ENCODE measurements at places on chromosomes 16 and 17.

- no peak for DNase-seq
These were observed 90.5 kb upstream of the ZNF750 start for GRCh38 chr17:82930043-82930923.

DNA sequence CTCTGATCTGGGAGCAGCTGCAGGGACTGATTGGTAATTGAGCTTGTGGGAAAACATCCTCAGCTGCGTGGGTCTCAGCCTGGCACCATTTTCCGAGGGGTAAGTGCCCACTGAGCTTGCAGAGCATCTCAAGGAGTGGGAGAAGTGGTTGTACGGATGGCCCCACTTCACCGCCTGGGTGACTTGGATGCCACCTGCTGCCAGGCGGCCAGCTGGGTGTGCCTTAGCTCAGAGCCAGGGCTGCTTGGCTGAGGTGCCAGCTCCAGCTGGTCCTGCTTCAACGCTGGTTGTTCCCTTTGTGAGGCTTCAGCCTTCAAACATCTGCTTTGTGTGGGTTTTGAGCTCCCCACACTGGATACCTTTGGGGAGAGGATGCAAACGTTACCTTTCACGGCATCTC, 482.7 kb upstream of the EEF2KMT start:
- DNase-seq: no peak

DNA sequence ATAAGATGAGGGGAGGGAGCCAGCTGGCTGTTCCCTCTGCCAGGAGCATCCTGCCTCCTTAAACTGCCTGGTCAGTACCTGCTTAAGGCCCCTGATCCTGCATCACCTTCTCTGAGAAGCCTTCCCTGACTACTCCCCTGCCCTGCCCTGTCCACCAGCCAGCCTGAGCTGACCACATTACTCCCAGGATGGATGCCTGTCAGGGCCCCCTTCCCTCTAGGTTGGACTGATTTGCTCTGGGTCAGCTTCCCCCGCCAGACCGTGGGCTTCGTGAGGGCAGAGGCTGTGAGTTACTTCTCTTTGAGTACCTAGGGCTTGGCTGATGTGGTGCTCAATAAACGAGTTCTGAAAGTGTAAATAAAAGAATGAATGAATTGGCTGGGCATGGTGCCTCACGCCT, 63.3 kb downstream of the WSB1 start:
- no peak for DNase-seq

DNA sequence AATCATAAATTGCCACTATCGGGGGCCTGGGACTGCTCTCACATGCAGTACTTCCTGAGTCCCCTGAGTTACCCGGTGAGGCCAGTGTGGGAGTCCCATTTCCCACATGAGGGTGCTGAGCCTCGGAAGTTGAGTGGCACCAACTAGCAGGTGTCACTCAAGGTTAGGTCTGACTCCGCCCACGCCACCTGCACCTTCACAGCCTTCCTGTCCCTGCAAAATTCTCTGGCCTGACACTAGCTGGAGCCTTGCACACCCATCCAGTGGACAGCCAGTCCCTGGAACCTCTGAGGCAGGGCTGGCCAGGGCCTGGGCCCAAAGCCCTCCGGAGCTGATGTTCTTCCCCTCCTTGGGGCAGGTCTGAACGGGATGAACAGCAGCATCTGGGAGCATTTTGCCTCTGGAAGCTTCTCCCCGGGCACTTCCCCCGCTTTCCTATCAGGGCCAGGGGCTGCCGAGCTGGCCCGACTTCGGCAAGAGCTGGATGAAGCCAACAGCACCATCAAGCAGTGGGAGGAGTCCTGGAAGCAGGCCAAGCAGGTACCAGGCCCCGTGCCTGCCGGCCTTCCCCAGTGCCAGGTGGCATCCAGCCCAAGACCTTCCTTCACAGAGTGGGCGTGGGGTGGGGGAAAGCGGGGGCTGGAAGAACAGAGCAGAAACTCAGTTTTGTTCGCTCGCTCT, 21.9 kb downstream of the UNC13D start:
- no peak for DNase-seq

DNA sequence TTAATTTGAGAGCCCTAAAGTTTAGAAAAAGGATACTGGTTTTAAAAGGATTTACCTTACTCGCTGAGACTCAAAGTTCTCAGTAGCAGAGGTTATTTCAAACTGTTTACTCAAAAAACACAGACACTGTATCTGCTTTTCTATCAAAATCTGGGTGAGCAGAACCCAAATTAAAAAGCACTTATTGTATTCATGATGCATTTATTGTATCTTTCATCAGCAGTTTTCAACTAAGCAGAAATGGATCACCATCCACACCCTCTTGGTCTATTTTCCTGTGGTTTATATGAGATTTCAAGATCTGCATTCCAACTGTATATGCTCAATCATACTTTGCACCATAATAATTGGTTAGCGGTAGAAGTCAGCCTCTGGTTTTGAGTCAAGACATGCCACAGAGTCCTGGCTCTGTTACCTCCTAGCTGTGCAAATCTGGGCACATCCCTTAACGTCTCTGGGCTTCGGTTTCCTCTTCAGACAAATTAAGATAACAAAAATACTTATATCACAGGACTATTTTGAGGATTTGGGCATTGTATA, 109.5 kb downstream of the ASIC2 start:
- no peak for DNase-seq

DNA sequence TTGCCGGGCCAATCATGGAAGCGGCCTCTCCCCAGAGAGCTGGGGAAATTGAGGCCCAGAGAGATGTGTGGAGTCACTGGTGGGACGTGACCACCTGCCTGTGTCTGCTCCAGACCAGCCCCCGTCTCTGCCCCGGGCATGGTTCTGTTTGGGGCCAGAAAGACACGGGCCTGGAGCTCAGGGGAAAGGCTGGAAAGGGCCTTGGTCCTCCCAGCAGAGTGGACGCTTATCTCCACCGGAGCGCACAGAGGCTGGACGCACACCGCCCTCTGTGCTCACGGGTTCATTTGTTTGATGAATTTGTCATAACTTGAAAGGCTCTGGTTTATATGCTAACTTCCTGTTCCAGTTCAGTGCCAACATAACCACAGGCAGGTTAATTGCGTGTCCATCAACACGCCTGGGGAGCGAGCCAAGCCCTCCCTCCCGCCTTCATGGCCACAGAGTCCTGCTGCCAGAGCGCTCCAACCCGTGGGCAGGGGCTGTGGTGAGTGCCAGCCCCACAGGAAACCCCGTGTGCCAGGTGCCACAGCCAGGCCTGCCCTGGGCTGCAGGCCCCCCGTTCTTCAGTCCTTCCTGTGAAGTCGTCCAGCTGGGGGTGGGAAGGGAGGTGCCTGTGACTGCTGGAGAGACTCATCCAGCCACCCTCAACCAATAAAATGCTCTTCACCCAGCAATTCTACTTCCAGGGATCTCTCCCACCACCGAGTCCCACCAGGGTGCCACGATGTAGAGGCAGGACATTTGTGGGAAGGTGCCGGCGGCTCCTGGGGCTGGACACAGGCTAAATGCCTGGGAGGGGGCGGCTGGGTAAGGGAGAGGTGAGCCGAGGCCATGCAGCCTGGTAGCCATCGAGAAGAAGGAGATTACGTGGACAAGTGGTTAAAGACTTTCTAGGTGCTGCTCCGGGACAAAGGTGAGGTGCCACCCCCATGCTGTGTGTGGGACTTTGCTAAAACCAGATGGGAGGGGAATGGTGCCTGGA, 29.4 kb upstream of the BAHCC1 start:
- no peak for DNase-seq

DNA sequence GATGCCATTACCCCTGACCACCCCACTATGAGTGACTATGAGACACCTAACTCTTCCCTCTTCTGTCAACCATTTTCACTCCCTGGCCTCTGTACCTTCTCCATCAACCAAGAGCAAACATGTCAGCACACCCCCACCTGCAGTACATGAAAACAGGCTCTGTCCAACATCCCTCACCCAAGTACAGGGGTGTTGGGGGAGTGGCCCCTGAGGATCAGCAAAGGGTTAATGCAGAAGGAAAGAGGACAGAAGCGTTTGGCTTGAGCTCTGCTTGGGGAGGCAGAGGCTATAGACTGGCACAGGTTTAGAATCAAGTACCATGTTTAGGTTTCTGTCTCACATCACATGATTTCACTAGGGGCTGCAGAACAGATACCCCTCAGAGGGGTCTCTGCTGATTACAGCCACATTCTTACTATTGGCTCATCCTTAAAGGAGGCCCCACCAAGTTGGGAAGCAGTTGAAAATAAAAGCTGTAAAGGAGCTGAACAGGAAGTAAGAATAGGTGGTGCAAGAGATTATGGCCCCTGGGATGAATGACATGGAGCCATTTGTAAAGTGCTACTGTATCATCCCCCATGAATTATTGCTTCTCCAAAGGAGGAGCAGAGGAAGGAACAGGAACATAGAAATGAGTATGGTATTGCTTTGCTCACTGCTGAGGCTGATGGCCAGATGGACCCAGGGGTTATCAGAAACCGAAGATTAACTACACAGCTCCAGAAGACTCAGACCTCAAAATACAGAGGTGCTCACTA, 2.4 kb upstream of the PSMC3IP start:
- DNase-seq: no peak

- DNase-seq: no peak
These were observed 33.8 kb upstream of the CMIP start for GRCh38 chr16:81410643-81411293.

DNA sequence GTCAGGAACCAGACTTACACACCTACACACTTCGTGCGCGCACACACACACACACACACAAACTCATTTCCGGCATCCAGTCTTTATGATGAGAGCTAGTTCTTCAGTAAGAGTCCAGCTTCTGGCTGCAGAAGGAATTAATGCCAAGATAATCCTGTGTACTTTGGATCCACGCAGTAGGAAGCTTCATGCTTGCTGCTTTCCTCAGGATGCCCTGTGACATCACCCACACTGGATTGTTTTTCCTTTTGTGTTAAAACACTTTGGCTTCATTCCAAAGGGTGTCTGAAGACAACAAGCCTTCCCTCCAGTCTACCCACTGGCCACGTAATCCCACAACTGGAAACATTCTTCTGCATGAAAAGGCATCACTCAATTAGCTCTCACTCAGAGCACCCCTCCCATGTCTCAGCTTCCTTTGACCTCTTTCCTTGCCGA, 35.4 kb downstream of the KCNJ16 start:
- no peak for DNase-seq

DNA sequence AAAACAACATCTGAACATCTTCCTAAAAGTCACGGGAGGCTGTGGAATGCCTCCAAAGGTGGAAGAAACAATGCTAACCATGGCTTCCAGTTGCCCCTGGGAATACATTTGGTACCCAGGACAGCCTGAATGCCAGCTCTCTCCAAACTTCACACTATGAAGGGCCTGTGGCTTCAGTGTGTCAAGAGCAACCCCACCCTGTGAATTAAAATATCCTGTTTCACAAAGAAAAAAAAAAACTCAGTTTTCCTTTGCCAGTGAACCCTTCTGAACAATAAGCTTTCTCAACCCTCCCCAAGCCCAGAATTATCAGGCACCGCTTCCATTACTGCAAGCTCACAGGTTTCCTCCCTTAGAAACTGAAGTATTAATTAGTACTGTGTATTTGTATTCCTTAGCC, 69.8 kb downstream of the SLC39A11 start:
- DNase-seq: no peak

- DNase-seq: no peak
These were observed 174.2 kb downstream of the TANC2 start for GRCh38 chr17:63140255-63140654.

DNA sequence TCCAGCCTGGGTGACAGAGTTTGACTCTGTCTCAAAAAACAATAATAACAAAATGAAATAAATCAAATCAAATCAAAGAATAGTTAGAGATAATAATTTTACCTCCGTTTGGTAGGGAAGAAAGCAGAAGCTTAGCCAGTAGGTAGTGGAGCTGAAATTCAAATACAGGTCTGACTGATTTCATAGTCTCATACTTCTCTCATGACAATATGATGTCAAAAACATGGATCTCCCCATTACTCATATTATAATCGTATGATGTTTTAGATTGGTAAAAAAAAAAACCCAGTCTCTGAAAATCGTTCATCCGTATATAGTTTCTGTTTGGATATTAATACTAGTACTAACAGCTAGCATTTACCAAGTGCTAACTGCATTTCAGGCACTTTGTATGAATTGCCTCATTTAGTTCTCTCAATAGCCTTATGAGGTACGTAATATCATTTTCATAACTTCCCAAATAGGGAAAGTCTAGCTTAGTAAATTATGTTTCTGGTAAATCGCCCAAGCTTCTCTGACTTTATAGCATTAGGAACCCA, 48.7 kb downstream of the CDH8 start:
- DNase-seq: no peak

DNA sequence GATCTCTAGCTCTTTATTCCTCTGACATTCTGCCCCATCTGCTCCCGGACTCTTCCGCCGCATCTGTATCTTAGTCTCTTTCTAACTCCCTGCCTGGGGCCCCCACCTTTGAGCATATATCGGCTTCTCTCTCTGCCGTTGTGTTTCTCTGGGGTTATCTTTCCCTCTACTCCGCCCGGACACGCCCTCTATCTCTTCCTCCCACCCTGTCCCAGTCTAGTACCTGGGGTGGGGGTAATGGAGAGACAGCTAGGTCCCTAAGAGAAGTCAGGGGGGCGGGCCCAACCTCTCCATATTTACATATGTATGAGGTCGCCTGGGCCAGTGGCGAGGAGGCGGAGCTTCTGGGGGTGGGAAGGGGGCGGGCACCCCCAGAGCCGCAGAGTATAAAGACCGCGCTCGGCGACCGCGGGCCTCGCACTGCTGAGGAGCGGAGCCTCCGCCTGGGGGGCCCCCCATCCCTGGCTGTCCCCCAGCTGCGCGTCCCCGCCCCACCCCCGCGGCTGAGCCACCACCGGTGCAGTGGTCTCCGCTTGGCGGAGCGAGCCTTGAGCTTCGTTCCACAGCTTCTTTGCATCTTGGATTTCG, at the start of gene ATP1B2:
ATP1B2 (plus strand) TSS at position 418 of the 588 bp plus-strand sequence. CDS start 593 bp downstream, outside the sequence.
- peak; percentile 63 for DNase-seq

GRCh38 chr17:42428141-42428944, 5.3 kb upstream of the CAVIN1 start:
- no peak for DNase-seq

DNA sequence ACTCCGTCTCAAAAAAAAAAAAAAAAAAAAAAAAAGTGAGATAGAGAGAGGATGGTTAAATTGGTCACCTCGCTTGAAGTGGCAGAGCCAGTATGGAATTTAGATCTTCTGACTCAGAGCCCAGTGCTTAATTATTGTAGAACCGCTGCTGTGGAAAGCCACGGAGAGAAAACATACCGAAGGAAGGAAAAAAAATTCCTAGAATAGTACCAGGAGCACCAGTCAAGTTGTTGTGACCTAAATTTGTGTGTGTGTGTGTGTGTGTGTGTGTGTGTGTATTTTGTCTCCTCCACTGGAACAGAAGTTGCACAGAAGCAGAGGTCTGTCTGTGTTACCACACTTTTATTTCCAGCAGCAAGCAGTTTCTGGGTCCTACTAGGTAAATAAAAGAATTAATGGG, 10.6 kb upstream of the NUP85 start:
- DNase-seq: no peak

GRCh38 chr17:37567137-37567536, 42.1 kb downstream of the SYNRG start:
- no peak for DNase-seq

DNA sequence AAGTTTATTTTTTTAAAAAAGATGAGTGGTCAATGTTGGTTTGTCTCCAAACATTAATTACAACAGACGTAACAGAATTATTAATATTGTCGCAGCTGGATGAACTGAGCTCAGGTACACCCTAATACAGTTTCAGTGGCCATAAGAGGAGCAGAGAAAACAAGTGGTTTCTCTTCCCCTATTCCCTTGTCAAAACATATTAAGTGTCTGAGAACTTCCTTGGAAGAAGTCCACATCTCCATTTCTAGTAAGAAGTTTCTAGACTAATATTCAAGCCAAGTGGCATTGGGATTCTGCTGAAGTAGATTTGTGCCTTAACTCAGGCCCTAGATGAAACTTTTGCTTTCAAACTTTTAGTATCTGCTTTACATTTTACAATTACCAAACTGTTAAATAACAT, 47.7 kb downstream of the GNA13 start:
- no peak for DNase-seq

Data from stimulated activated CD8-positive, alpha-beta memory T cell treated with anti-CD3 and anti-CD28 coated beads, Interleukin-4, amount 100 ng/mL, for 4 hours (primary cell).